Left lung (tissue), 14 donors: ENCODE measurements at places on chromosomes 12 and 14. TPM values are rescaled to one million over a fixed set of nuclear protein-coding genes. Genes with fewer than 3 reads are reported as not detected.

KRT81 gene
- not detected for polyA plus RNA-seq

ACVRL1 gene
- polyA plus RNA-seq = 97.5 TPM

CCDC175 gene
- 0.56 TPM for polyA plus RNA-seq

HSPB8 gene
- 14.8 TPM for polyA plus RNA-seq

TRHDE gene
- polyA plus RNA-seq = 2.5 TPM

LRRC43 gene
- polyA plus RNA-seq = 1.4 TPM

PALS1 gene
- polyA plus RNA-seq = 32.6 TPM

SMIM41 gene
- polyA plus RNA-seq = 2.0 TPM

GALNT9 gene
- 1.9 TPM for polyA plus RNA-seq

NANOG gene
- polyA plus RNA-seq = 0.36 TPM

KRT72 gene
- 0.27 TPM for polyA plus RNA-seq

FAM90A1 gene
- 3.2 TPM for polyA plus RNA-seq

TTC9 gene
- polyA plus RNA-seq = 9.8 TPM

CCDC63 gene
- polyA plus RNA-seq = not detected

KTN1 gene
- polyA plus RNA-seq = 155 TPM

AGAP2 gene
- polyA plus RNA-seq = 0.31 TPM

SERPINA5 gene
- 0.84 TPM for polyA plus RNA-seq

NPAS3 gene
- 0.67 TPM for polyA plus RNA-seq

NTF3 gene
- polyA plus RNA-seq = 2.7 TPM

C12orf50 gene
- 0.61 TPM for polyA plus RNA-seq

ARMH4 gene
- polyA plus RNA-seq = 15.6 TPM
